ENCODE measurements at places on chromosomes 4 and X.

DNA sequence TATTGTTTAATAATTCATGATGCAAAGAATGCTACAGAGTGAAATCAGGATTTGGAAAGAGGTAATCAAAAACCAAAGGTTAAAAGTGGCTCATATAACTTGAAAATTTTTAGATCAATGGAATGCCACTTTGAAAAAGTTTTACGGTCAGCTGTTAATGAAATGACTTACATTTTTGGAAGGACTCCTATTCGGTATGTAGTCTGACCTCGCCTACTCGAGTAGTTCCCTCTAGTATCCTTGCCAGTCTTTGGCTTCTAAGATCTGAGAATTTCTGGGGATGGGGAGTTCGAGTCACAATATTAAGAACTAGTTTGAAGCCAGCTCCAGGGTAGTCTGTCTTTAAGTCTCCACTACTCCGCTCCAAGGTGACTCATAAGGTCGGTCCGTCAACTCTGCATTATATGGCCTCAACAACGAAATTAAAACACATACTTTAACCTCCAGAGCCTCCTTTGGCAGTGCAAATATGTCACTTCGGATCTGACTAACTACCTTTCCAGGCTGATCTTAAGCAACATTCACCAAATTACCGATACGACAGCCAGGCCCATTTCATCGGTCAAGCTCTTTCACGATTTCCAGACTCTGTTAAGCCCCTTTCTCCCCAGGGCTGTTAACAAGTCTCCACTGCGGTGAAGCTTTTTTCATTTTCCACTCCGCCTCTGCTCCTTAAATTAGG is 733 bp upstream of the NAA15 start:
- no peak for DNase-seq

- no peak for DNase-seq
Observed at GRCh38 chrX:68431836-68432235, 1.5 kb downstream of the OPHN1 start.

DNA sequence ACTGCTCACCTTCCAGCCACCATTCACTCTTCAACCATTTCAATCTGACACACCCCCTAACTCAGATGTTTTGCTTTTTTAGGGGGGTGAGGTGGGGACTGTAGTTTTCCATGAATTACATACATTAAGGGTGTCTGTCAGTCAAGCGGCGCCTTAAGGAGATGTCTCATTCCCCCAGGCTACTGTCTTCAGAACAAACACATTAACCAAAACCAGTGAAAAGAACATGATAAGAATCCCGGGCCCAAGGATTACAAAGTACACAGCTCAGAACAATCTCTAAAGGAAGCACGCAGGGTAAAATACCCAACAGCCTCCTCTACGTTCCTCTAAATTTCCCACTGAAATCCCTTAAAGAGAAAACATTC is 62.5 kb upstream of the IRF2 start:
- no peak for DNase-seq

- DNase-seq: no peak
Observed at GRCh38 chr4:165517216-165517615, 138.4 kb downstream of the CPE start.

DNA sequence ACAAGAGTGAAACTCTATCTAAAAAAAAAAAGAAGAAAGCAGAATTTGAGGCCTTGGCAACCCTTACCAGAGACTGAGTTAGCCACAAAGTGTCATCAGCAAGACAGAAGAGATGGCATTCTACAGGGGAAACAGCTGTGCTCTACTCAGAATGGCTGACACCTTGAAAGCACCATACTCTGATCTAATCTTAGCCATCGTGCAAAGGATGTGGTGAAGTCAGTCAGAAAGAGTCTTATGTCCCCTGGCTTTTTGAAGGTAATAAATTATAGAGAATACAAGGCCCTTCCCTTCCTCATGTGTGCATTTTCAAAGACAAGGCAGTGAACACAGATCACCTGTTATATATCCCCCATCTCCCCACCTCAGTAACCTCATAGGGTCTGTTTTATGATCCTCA is 13.2 kb downstream of the CLNK start:
- DNase-seq: no peak

GRCh38 chr4:176508780-176509331 is 189.1 kb downstream of the SPCS3 start:
- DNase-seq: no peak

DNA sequence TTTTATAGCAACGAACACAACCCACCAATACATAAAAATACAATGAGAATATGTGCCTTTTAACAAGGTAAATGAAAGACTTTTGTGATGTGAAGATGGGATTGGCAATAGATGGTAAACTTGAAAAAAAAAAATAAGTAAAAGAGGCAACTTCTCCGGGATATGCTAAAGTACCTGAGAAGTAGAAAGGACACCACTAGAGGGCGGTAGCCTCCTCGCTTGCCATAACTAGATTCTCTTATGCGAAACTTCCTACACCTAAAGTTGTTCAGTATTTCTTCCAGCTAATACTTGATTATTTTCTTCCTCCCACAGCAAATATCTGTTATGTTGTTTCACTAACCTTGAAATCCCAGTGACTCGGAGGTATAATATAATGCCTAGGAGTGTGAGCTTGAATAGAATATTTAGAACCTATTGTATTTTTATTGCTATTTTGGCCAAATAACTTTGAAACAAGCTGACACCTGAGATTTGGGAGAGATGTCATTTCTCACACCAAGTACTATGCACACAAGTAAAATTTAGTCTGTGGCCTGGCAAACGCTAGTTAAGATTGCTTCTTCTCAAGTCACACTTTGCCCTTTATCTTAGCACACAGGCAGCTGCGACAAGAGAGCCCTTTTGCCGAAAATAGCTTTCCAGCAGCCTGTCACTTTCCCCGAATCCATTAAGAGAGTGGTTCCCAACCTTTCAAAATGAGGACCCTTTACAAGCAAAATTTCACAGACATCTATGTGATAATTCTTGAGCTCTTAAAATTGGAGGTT is 44.9 kb upstream of the PDLIM5 start:
- DNase-seq: peak; percentile 51

GRCh38 chrX:111811831-111812230 is 64.2 kb upstream of the TRPC5OS start:
- no peak for DNase-seq

DNA sequence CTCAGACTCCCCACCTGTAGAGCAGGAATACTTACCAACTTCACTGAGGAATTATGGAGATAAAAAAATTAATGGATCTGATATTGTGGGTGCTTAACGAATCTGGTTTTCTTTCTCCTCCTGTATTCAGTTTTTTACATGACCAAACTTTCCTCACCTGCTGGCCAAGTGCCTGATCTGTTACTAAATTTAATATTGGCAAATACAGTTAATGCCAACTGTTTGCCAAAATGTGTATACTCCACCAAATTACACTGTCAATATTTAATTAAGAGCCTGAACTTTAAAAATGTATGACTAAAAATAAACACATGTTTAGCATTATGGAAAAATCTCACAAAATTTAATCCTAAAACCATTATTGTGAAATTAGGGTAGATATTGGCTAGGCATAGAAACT is 3.3 kb downstream of the PGRMC2 start:
- DNase-seq: no peak

DNA sequence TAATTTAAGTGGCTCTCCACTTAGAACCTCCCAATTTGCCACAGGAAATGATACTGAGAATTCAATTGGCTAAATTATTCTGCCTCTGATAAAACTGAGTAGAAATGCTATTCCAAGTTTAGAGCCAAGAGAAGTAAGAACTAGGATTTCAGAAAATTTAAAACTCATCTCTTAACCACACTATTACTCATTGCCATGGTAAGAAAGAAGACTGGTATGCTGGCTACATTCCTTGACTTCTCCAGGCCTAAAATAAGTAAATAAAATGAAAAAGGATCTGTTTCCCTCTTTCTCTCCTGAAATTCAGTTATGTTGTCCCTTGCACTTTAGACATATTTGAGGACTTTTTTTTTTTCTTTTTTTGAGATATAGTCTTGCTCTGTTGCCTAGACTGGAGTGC is 23.3 kb downstream of the ZNF280C start:
- no peak for DNase-seq

- no peak for DNase-seq
Observed at GRCh38 chr4:6423575-6423974, 48.8 kb downstream of the PPP2R2C start.

DNA sequence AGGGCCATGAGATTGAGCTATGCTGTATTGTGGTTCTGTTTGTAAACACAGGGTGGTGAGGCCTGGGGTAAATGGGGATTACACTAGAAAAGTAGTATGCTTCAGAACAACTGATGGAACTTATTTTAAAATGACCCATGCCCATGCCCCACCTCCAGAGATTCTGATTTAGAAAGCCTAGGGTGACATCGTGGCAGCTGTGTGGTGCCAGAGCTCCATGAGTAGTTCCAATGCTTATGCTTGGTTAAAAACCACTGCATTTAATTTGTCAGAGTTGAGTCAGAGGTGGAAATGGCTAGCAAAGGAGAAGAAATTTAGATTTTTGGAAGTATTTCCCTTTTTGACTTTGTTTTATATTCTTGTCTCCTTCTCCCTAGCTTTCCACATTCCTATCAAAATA is 63.4 kb upstream of the PDE5A start:
- no peak for DNase-seq

- DNase-seq: no peak
Observed at GRCh38 chr4:48037117-48037462, 20.5 kb downstream of the NIPAL1 start.

DNA sequence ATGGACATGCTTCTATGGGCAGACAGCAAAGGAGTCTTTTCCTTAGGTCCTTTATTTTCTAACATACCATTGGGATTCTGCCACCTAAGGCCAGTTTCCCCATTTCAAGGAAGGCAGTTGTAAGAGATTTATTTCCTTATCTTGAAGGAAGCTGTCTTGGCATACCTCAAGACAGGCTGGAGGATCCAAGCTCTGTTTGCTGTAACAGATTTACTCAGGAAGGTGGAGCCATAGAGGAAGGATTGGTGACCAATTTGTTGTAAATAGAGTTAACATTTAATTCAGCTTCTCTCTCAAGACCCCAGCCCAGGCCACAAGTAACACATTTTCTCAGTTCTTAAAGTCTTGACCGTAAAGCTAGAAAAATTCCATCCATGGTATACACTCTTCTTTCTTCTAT is 131.6 kb upstream of the TENM3 start:
- no peak for DNase-seq

DNA sequence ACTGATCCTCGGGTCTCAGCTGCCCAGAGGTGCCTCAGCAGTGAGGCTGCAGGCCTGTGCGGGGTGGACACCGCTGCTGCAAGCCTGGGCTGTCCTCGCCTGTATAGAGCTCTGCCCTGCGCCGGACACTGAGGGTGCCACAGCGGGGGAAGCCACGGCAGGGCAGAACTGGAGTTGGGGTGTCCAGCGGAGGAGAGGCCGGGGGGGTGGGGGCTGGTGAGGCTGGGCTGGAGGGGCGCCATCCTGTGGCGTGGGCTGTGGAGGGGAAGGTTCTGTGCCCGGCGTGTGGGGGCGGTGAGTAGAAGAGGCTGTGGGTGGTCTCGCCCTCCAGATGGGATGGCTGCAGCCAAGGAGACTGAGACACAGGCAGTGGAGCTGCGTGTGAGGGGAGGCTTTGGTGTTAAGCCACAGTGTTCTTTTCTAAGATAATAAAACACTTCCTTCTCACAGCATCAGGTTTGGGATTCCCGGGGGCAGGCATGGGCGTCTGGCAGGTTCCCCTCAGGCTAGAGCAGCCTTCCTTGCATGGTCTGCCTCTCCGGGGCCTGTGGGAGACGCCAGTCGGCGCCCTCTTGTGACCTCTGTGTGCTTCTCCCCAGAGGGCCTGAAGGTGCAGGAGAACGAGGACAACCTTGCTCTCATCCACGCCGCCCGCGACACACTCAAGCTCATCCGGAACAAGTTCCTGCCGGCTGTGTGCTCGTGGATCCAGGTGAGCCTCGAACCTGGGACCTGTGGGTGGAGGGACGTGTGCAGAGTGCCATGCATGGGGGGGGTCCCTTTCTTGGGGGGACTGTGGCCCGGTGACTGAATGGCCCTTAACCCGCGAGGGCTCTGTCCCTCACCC is 7.4 kb downstream of the UVSSA start:
- no peak for DNase-seq

DNA sequence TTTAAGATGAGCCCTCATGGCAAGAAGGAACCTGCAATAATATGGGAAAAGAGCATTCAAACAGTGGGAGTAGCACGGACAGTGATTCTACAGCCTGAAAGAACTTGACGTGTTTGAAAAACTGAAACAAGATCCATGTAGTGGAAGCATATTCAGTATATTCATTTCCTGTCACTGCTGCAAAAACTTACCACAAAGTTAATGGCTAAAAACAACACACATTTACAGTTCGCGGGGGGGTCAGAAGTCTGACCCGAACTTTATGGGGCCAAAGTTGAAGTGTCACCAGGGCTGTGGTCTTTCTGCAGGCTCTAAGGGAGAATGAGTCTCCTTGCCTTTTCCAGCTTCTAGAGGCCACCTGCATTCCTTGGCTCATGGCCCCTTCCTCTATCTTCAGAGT is 52.6 kb upstream of the ARX start:
- DNase-seq: no peak

- DNase-seq: no peak
Observed at GRCh38 chrX:125287282-125287681, 32.4 kb upstream of the TEX13C start.

GRCh38 chr4:27986476-27986875 is 1125.8 kb downstream of the STIM2 start:
- DNase-seq: no peak

DNA sequence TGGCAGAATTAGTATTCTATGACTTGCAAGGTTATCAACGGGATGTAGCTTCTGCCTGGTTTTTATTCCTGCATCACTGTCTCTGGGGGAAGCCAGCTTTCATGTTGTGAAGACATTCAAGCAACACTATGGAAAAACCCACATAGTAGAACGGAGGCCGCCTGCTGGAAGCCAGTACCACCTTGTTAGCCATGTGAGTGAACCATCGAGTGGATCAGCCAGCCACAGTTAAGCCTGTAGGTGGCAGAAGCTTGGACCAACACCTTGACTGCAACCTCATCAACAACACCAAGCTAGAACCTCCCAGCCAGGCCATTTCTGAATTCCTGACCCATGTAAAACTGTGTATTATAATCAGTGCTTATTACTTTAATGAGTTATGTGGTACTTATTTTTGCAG is 538.2 kb downstream of the KCNIP4 start:
- no peak for DNase-seq

DNA sequence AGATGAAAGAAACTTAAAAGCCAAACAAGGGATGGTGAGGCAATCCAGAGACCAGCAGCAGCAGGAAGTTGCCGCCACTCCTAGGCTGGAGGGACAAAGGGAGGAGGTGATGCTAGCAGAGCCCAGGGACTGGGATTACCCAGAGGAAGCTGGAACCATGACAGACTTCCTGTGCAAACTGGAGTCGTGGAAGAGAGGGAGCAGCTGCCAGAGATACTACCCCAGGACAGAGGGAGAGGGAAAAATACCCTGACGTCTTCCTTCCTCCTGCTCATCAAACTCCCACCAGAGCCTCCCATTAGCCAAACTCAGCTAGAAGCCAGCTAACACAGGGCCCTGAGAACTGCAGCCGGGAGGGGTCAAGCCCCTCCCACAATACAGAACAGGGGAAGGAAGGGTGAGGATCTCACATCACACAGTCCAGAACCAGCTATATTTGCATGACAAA is 101.2 kb upstream of the KLF3 start:
- DNase-seq: no peak
